ENCODE measurements at places on chromosomes 2 and 18. TPM values are rescaled to one million over a fixed set of nuclear protein-coding genes. Genes with fewer than 3 reads are reported as not detected.

CHRNG gene
- polyA plus RNA-seq: 1.5 TPM

CD302 gene
- 13.2 TPM for polyA plus RNA-seq

PLCD4 gene
- 11.9 TPM for polyA plus RNA-seq

SLC9A4 gene
- 7.0 TPM for polyA plus RNA-seq

DUSP2 gene
- 2.4 TPM for polyA plus RNA-seq

POTEJ gene
- polyA plus RNA-seq: not detected

Measured in left kidney (tissue), 8 donors.